ENCODE measurements at places on chromosomes 1 and 21. TPM values are rescaled to one million over a fixed set of nuclear protein-coding genes. Genes with fewer than 3 reads are reported as not detected.

GRCh38 chr21:33734818-33735217 lies 92.5 kb downstream of the ITSN1 start:
- no peaks in the 10 kb centered on the region for H3K36me3 ChIP-seq
- H3K27me3 ChIP-seq: no peaks in the 10 kb centered on the region
- no peak overlapping the region for H3K4me3 ChIP-seq

Gene CD1D
- 0.94 TPM for total RNA-seq

- peak overlapping the region; percentile 99 for H3K27ac ChIP-seq
- H3K36me3 ChIP-seq: peaks cover 2% of the 10 kb centered on the region
- peaks cover 5% of the 10 kb centered on the region for H3K27me3 ChIP-seq
- peaks cover 34% of the 10 kb centered on the region for H3K4me1 ChIP-seq
- peak overlapping the region; percentile 97 for H3K4me3 ChIP-seq
Observed at GRCh38 chr1:228457396-228458176, 29.6 kb upstream of the RNF187 start.

- no peaks in the 10 kb centered on the region for H3K4me1 ChIP-seq
- H3K27ac ChIP-seq: no peak overlapping the region
- DNase-seq: no peak
- H3K36me3 ChIP-seq: no peaks in the 10 kb centered on the region
- H3K27me3 ChIP-seq: peaks cover 5% of the 10 kb centered on the region
Observed at GRCh38 chr1:24048205-24048869, 63.6 kb downstream of the MYOM3 start.

DNA sequence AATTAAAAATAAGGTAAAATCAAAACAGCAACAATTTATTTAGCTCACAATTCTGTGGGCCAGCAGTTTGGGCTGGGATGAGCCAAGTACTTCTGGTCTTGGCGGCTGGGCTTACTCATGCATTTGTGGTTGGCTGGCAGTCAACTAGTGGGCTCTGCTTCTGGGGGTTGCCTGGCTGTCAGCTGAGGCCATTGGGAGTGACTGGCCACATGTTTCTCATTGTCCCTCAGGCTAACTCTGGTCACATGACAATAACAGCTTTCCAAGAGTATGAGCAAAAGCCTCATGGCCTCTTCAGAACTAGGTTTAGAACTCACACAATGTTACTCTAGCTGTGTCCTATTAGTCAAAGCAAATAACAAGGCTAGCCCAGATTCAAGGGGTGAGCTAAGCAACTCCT lies 15.6 kb upstream of the CHIA start:
- no peak for DNase-seq
- peaks cover 25% of the 10 kb centered on the region for H3K27me3 ChIP-seq
- peaks cover 23% of the 10 kb centered on the region for H3K4me1 ChIP-seq
- peaks cover 4% of the 10 kb centered on the region for H3K36me3 ChIP-seq
- H3K4me3 ChIP-seq: no peak overlapping the region

- DNase-seq: no peak
- H3K4me1 ChIP-seq: no peaks in the 10 kb centered on the region
- peaks cover 3% of the 10 kb centered on the region for H3K36me3 ChIP-seq
- H3K4me3 ChIP-seq: no peak overlapping the region
- H3K27ac ChIP-seq: no peak overlapping the region
- peaks cover 74% of the 10 kb centered on the region for H3K27me3 ChIP-seq
Observed at GRCh38 chr1:29361686-29362085, 125.4 kb downstream of the PTPRU start.

DNA sequence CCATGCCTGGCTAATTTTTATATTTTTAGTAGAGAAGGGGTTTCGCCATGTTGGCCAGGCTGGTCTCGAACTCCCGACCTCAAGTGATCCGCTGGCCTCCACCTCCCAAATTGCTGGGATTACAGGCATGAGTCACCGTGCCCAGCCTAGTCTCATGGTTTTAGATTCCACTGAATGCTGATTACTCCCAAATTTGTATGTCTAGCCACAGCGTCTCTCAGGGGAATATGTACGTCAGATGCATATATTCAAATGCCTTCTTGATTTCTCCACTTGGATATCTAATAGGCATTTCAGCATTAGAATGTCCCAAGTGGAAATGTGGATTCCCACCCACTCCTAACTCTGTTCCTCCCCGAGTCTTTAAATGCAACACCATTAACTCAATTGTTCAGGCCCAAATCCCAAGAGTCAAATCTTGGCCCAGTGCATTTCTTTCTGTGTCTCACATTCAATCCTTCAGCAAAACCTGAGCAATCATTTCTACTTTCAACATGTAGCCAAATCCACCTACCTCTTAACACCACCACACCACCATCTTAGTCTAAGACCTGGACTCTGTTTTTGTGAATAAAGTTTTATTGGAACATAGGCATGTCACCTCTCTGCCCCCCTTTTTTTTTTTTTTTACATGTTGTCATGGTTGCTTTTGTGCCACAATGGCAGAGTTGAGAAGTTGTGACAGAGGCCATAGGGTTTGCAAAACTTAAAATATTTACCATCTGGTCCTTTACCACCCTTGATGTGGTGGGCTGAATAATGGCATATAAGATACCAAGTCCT lies 9.8 kb upstream of the CAMTA1 start:
- no peak overlapping the region for H3K4me3 ChIP-seq
- peaks cover 4% of the 10 kb centered on the region for H3K4me1 ChIP-seq
- no peak overlapping the region for H3K27ac ChIP-seq
- H3K36me3 ChIP-seq: peaks cover 4% of the 10 kb centered on the region

GRCh38 chr1:69662321-69662720 lies 94.6 kb downstream of the LRRC7 start:
- no peak overlapping the region for H3K4me3 ChIP-seq
- no peak overlapping the region for H3K27ac ChIP-seq
- no peaks in the 10 kb centered on the region for H3K27me3 ChIP-seq

Gene SLC45A1
- total RNA-seq: 0.65 TPM

DNA sequence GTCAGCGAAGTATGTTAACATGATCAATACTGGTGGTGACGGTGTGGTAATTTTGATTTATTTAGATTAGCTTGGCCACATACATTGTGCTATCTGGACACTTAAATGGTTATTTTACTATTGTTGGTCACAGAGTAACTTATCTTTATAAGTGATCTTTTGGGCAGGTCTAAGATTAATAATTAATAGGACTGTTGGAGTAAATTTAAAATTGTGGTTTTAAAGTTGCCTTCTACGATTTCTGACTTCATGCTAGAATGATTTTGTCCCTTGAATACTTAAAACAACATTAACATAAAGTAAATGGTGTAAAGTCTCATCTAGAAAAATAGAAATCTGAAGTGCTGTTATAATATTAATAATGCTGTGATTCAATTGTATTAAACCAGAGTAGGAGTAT lies 14.7 kb downstream of the SRRM1 start:
- no peak overlapping the region for H3K4me3 ChIP-seq
- H3K27me3 ChIP-seq: no peaks in the 10 kb centered on the region
- H3K4me1 ChIP-seq: peaks cover 17% of the 10 kb centered on the region
- H3K36me3 ChIP-seq: peaks cover 10% of the 10 kb centered on the region
- DNase-seq: no peak
- no peak overlapping the region for H3K27ac ChIP-seq

Gene FNDC10
- 3.4 TPM for total RNA-seq

Gene NBPF4
- total RNA-seq: not detected

- H3K27ac ChIP-seq: no peak overlapping the region
- H3K36me3 ChIP-seq: no peaks in the 10 kb centered on the region
Observed at GRCh38 chr1:85394130-85394529, 70.8 kb downstream of the DDAH1 start.

DNA sequence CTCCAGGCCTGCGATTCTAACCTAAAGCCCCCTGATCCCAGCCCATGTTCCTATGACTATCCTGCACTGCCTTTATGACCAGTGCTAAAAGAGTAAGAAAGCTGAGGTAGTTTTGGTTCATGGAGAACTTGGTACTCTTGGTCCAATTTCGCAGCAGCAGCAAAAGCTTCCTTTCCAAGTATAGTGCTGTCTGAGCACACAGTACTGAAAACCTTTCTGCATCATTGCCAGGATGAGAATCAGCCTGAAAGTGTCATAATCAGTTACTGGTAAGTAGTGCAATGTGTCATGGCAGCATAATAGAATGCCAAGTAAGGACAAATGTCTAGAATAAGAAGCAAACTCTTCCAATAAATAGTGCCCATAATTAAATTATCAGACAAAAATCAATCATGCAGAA lies 889.6 kb upstream of the ADGRL4 start:
- no peak overlapping the region for H3K27ac ChIP-seq
- H3K36me3 ChIP-seq: no peaks in the 10 kb centered on the region
- no peaks in the 10 kb centered on the region for H3K4me1 ChIP-seq
- no peaks in the 10 kb centered on the region for H3K27me3 ChIP-seq

Gene DDAH1
- not detected for total RNA-seq

DNA sequence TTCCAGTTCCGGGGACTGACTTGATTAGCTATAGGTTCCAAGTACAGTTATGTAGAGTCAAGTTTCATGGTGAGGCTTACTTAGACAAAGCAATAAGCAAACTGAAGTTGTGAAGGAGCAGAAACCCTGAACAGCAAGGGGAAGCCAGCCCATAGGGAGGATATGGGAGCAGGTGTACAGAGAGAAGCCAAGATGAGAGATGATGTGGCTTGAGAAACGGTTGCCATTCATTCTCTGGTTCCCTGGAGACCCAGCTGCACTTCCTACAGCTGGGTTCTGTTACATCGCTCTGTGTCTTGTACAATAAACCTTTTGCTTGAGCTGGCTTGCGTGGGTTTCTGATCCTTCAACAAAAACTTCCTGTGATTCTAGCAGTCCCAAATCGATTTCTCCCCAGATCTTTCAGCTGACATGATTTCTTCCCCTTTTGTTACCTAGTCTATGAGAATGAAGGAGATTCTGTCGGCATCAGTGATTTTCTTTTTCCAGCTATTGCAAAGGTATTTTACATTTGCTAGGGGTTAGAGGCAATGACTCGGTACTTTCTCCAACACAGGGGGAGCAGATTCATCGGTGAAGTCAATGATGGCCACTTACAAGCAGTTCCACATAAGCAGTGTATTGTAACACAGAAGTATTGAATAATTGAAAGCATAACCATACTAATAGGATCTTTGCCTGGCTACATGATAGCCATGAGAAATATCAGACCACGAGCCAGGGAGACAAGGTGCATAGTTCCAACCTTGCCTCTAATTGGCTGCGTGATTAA lies 67.3 kb downstream of the URB2 start:
- no peak overlapping the region for H3K4me3 ChIP-seq
- H3K36me3 ChIP-seq: no peaks in the 10 kb centered on the region

Gene EPHB2
- total RNA-seq: not detected

- no peak for DNase-seq
- no peaks in the 10 kb centered on the region for H3K27me3 ChIP-seq
- no peaks in the 10 kb centered on the region for H3K36me3 ChIP-seq
- H3K4me1 ChIP-seq: peaks cover 34% of the 10 kb centered on the region
- H3K27ac ChIP-seq: peak overlapping the region; percentile 51
Observed at GRCh38 chr1:58754073-58754613, 29.7 kb downstream of the JUN start.

DNA sequence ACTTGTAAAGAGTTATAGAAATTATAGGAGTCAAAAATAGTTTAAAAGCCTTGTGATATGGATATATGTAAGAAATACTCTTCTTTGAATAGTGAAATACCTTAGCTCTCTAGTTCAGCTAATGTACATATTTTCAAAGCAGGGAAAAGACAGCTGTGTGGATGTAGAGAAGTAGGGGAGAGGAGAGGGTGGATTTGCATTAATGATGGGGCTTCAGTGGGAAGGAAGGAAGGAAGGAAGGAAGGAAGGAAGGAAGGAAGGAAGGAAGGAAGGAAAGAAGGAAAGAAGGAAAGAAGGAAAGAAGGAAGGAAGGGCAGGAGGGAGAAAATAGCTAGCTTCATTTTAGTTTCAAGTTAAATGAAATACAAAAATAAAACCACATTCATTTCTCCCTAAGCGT lies 62.4 kb upstream of the RGS1 start:
- H3K27me3 ChIP-seq: peaks cover 6% of the 10 kb centered on the region
- no peak for DNase-seq
- no peak overlapping the region for H3K4me3 ChIP-seq

GRCh38 chr1:85259912-85260274 lies 431 bp upstream of the C1orf52 start:
- H3K27me3 ChIP-seq: no peaks in the 10 kb centered on the region
- no peak for DNase-seq
- peaks cover 8% of the 10 kb centered on the region for H3K36me3 ChIP-seq
- H3K4me1 ChIP-seq: peaks cover 27% of the 10 kb centered on the region

GRCh38 chr1:180805316-180805715 lies 107.4 kb upstream of the KIAA1614 start:
- peaks cover 8% of the 10 kb centered on the region for H3K36me3 ChIP-seq
- H3K4me3 ChIP-seq: no peak overlapping the region

DNA sequence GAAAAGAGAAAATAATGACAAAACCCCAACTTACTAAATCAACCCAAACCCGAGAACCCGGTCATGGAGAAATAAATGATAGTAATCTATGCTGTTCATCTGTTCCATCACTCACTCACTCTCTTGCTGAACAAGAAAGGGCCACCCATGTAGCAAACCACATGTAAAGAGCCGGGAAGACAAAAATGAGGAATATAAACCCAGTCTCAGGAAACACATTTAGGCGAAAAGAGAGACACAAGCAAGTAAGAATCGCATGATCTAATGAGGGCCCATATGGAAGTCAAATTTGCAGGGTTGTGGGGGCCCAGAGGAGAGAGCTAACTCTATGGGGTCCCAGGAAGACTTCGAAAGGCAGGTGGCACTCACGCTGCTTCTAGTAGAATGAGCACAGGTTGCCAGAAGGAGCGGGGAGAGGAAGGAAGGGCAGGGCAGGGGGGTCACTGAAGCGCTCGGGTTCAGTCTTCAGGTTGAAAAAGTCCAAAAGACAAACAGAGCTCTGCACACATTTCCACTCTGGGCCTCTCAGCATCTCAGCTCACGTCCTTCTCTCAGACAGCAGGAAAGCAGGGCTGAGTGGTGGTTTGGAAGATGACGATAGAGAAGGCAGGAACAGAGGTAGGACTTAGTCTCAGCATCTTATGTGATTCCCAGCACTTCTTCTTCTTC lies 142.9 kb upstream of the KRTAP19-8 start:
- H3K27me3 ChIP-seq: no peaks in the 10 kb centered on the region
- DNase-seq: no peak
- peaks cover 5% of the 10 kb centered on the region for H3K36me3 ChIP-seq
- H3K4me3 ChIP-seq: peak overlapping the region; percentile 88
- H3K27ac ChIP-seq: peak overlapping the region; percentile 99

Gene S100A2
- total RNA-seq: 0.52 TPM

- H3K36me3 ChIP-seq: peaks cover 4% of the 10 kb centered on the region
- peaks cover 8% of the 10 kb centered on the region for H3K4me1 ChIP-seq
- DNase-seq: peak; percentile 34
- no peaks in the 10 kb centered on the region for H3K27me3 ChIP-seq
- H3K4me3 ChIP-seq: no peak overlapping the region
Observed at GRCh38 chr1:172089768-172090510, 248.6 kb downstream of the DNM3 start.

Gene SLC30A2
- total RNA-seq: not detected

- peaks cover 2% of the 10 kb centered on the region for H3K36me3 ChIP-seq
- peaks cover 46% of the 10 kb centered on the region for H3K27me3 ChIP-seq
- H3K4me1 ChIP-seq: peaks cover 2% of the 10 kb centered on the region
- no peak overlapping the region for H3K4me3 ChIP-seq
Observed at GRCh38 chr1:18597160-18598042, 33.2 kb upstream of the PAX7 start.

Gene AGMAT
- total RNA-seq: 6.8 TPM

DNA sequence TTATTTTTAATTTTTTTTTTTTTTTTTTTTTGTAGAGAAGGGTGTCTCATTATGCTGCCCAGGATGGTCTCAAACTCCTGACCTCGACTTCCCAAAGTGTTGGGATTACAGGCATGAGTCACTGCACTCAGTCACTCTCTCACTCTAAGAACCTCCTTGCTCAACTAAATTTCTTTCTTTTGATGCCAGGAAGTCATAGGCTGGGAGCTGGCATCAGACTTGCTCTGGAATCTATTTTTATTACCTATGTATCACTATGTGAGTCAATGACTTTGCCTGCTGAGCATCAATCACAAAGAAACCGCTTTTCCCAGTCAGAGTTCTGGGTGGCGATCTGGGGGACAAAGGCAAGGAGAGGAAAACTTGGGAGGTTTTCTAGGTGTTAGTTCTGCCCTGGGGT lies 35.5 kb upstream of the PARP1 start:
- H3K27me3 ChIP-seq: peaks cover 5% of the 10 kb centered on the region
- H3K36me3 ChIP-seq: no peaks in the 10 kb centered on the region
- no peak overlapping the region for H3K4me3 ChIP-seq
- no peak for DNase-seq
- no peak overlapping the region for H3K27ac ChIP-seq
